ENCODE measurements at places on chromosomes 3 and 15.

- no peak for DNase-seq
These were observed 71.1 kb upstream of the OXTR start for GRCh38 chr3:8840556-8840955.

DNA sequence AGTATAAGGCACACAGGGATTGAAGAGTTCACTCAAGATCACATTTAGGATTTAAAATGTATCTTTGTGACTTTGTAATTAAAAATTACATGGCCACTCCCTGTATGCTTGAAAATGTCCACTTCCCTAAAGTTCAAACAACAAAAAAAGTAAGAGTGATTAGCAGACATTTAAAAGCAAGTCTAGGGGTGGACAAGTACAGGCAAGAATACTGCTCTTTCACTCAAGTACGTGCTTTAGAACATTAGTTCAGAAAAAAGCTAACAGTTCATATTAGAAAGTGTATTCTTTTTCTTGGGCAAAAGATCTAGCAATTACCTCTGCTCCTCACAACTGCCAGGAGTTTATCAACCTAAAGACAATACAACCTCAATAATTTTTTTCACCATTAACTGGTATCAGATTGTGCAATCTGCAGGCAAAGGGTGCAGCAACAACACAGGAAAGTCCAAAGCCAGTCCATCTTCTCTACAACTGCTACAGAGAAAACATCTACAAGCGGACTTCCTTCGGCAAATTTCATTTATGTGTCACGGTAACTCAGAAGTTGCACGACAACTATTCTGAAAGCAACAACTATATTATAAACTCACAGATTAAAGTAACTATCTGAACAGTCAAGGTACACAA, 18.1 kb downstream of the CHSY1 start:
- DNase-seq, result no peak

DNA sequence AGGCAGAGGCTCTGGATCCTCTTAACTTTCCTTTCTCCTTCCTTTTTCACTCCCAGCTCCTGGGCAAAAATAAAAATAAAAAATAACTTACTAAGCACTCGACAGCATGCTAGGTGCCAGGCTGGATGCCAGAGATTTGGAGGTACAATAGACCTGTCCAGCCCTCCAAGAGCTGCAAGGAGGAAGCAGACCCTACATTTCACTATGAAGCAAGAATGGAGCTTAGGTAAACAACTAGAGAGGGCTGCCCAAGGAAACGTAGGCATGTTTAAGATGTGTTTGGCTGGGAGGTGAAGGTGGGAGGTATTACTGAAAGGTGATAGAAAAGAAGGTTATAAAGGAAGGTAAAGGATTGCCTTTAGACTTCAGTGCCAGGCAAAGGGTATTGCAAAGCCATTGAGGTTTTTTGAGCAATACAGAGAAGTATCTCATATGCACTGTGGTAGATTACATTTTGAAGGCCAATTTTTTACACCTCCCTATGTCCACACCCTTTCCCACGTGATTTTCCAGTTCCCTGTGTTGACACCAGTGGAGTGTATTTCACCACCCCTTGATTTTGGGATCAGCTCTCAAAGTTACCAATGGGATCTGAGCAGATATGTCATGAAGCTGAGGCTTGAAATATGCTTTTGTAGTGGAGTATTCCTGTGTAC, 69.1 kb downstream of the DCLK3 start:
- no peak for DNase-seq

- DNase-seq, result no peak
These were observed 67.9 kb downstream of the PRICKLE2 start for GRCh38 chr3:64157150-64158035.

GRCh38 chr3:180909369-180910127, 2.9 kb upstream of the FXR1 start:
- DNase-seq, result no peak

GRCh38 chr3:45165497-45166283, 19.5 kb upstream of the CDCP1 start:
- no peak for DNase-seq

GRCh38 chr3:190019844-190020243, 100.9 kb downstream of the P3H2 start:
- DNase-seq, result no peak

DNA sequence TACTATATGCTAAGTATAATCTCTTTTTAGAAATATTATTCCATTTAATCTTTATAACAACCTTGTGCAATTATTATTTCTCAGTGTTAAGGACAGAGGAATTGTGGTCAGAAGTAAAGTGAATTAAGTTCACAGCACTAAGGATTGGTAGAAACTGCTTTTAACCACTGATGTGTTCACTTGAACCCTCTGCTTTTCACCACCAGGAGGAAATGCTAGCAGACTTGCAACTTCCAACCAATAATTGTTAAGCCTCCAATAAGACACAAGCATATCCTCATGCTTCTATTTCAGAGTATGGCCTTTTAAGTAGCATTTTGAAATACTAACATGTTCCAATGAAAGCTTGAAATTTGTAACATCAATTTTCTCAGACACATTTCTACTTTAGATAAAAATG, 527.4 kb downstream of the SI start:
- no peak for DNase-seq

- no peak for DNase-seq
These were observed 41.1 kb downstream of the LYZL4 start for GRCh38 chr3:42369304-42369703.

DNA sequence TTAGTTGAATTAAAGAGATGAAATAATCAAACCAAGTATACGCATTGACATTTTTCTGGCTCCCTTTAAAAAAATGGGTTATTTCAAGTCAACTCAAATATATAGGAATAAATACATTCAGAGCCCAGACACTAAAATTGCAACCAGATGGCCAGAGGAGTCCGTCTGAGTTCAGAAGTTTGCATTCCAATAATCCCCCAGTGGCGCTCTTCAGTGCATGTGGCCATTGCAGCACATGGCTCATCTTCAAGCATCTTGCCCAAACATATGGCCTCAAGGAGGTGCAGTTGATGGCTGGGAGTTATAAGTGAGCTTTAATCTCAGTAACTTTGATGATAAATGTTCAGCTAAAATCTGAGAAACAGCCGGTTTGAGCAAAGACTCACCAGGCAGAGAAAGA, 295.8 kb upstream of the LRRN1 start:
- DNase-seq, result no peak

DNA sequence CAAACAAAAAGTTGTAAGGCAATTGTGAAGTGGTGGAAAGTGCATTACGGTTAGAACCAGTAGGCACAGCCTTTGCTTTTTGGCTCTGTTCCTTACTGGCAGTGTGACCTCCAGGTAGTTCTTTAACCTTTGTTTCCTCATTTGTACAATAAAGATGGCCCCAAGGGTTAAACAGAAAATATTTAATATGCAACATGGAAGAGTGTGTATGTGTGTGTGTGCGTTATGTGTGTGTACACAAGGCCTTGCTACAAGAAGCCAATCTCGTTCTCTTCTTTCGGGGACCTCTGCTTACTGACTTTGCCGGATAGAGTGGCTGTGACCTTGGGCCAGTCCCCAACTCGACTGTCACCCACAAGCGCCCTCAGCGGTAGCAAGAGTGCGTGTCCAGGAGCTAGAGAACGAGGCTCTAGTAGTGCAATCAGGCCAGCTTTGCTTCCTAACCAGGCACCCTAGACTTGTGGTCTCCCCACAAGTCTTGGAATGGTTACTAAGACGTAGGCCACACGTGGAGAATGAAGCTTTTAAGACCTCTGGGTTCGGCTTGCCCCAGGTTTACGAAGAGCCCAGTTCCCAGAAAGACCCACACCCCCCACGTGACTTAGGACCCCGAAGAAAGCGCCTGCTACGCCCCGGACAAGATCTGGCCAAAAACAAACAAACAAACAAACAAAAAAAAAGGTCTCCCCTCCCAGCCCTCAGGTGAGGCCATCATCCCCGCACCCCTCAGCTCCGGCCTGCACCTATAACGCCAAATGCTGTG, 593 bp downstream of the CIAO2A start:
- DNase-seq, result no peak

- no peak for DNase-seq
These were observed 56.0 kb upstream of the PLSCR4 start for GRCh38 chr3:146306656-146307455.

DNA sequence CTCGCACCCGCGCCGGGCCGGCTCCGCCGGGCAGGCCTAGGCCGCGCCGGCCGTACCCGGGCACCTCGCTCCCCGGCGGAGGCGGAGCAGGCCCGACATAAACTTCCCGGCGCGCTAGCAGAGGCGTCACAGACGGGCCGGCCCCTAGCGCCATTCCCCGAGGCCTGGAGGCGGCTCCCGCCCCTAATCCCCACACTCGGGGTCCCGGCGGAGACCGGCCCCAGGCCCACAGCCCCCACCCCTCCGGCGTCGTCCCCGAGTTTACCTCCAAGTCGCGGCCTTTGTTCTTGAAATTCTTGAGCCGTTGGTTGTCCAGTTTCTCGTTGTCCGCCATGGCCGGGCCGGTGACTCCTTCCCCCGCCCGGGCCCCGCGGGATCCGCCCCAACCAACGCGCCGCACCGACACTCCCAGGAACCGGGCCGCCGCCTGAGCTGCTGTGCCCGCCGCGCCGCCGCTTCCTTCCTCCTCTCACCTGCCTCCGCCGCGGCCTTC, 376 bp downstream of the KPNA4 start:
- DNase-seq, result peak; percentile 26

GRCh38 chr15:68295014-68295805, 17.7 kb downstream of the FEM1B start:
- DNase-seq, result no peak

GRCh38 chr3:122665881-122666280, 14.8 kb upstream of the PARP14 start:
- DNase-seq, result no peak

DNA sequence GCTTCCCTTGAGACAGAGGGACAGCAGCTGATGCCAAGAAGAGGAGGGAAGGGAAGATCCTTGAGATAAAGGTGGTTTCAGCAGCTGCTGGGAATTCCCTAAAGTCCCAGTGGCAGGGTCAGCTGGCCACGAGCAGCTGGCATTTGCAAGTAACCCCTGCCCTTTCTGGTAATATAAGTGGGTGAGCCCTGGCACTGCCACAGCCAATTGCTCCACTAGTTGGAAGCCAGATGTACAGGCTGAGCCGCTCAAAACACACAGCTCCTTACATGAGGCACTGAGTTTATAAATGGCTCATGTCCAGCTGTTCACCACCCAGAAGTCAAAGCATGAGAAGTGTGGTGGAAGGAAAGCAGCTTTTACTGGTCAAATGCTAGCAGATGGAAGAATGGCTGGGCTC, 35.4 kb downstream of the PRR20G start:
- DNase-seq, result no peak

GRCh38 chr3:31829826-31830426, 151.1 kb downstream of the OSBPL10 start:
- no peak for DNase-seq

- DNase-seq, result no peak
These were observed 55.0 kb downstream of the FEZF2 start for GRCh38 chr3:62318365-62318751.

DNA sequence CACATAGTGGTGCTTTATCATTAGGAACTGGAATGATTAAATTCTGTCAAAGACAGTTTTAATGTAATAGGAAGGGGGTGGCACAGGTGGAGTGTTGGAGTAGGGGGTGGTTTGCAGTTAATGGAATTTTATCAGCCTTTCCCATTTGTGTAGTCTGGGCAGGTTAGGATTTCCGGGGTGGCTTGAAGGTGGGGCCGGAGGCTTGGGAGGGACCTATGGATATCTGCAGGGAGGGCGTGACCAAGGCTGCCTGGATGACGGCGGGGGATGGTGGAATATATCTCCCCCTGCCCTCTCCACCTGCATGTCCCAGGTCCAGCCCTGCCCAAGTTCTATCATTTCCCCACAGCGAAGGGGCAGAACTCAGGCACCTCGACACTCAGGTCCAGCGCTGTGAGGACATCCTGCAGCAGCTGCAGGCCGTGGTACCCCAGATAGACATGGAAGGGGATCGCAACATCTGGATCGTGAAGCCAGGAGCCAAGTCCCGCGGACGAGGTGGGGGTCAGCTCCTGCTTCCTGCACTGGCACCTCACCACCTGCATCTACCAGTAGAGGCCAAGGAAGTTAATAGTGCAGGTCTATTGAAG, 15.5 kb downstream of the TTLL3 start:
- no peak for DNase-seq

DNA sequence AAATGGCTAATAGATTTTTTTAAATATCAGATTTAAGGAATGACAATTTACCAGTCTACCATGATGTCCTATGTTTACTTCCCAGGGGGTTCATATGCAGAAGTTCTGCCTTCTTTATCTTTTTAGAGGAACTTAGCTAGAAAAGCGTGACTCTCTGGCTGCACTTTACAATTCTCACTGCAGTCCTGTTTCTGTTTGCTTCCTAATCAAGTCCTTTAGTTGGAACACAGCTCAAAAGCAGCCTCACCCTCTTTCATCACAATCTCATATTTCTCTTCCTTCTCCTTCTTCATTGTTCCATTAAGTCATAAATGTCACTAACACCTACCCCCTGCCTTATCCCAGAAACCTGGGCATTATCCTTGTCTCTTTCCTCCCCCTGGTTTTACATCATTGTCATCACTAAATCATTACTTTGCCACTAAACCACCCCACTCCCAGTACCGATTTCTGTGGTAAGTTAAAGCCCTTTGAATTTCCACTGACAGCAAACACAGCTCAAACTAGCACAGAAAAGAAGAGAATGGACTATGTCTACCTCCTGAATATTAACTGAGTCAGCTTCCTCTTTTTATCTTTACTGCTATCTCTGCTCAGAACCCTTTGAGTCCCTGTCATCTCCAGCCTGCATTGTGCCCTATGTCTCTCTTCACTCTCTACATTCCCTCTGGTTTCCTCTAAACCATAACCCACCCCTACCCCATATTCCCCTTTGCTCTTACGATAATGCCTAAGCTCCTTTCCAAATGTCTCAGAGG, 13.8 kb upstream of the PPP4R2 start:
- no peak for DNase-seq

- DNase-seq, result no peak
These were observed 99.7 kb upstream of the DAZL start for GRCh38 chr3:16704941-16705340.

- no peak for DNase-seq
These were observed 223.3 kb downstream of the FAM43A start for GRCh38 chr3:194908972-194909371.

DNA sequence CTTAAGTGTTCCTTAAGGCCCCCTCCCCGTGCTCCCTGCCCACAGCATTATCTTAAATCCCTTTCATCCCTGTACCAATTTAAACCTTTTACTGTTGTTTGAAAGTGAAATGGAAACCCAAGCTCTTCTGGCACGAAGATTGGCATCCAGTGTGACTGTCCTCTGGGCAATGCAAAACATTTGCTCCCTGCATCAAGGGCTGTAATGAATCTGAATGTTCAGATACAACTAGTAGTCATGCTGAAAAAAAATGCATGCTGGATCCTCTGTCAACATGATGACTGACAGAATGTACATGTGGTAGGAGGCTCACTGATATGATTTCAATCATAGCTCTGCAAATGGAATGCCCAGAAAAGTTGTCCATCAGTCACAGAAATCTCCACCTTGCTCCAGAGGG, 8.1 kb upstream of the CDIN1 start:
- no peak for DNase-seq

DNA sequence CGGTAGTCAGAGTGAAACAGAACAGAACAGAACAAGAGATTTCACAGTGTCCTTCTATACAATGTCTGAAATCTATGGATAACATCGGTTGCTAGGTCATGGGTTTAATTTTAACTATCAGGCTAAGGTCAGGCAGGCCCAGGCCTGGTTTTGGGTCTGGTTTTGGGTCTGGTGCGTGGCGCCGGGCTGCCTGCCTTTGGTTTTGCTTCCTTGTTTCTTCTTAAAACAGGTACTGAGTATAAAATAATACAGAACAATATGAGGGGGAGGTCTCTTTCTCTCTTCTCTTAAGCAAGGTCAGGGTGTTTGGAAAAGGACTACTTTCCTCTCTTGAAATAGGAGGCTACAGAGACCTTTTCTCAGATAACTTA, 1.4 kb downstream of the AEN start:
- DNase-seq, result no peak

- DNase-seq, result no peak
These were observed 112.6 kb downstream of the ERC2 start for GRCh38 chr3:56355570-56356185.

Data from GM04504 (cell line).